ENCODE measurements at places on chromosomes 4 and X.

DNA sequence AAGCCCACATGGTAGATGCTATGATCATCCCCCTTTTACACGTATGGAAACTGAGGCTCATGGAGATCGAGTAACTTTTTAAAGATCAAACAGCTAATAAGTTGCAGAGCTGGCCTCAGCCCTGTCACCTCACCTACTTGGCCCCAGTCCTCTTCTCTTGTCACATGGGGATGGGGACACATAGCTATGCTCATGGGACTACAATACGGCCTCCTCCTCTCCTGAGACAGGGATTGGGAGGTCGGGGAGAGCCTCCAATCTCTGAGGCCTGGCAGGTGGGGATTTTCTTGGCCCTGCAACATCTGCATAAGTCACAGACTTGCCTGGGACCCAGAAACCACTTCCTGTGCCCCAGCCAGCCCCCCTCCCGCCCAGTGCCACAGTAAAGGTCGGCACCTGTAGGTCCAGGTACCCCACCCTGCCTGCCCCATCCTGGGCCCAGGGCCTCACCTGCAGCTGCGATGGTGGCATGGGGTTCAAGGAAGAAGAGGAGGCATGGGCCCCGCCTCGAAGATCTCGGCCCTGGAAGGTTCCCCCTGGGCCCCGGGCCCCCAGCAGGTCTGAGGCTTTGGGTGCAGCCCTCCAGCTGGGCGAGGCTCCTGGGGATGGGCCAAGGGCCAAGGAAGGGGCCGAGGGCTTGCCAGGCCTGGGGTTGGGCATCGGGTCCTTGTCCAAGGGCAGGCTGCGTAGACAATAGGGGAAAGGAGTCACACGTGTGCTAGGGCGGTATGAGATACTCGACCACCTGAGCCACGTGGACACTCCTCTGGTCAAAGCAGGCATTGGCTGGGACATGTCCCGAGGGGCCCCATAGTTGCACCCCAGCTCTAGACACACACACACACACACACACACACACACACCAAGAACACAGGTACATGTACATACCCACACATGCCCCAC, 6.4 kb downstream of the FOXP3 start:
- no peak for DNase-seq

- DNase-seq = no peak
These were observed 93.9 kb upstream of the C1QTNF7 start for GRCh38 chr4:15333692-15334633.

- DNase-seq = no peak
These were observed 71.3 kb upstream of the PDHA1 start for GRCh38 chrX:19272452-19272851.

DNA sequence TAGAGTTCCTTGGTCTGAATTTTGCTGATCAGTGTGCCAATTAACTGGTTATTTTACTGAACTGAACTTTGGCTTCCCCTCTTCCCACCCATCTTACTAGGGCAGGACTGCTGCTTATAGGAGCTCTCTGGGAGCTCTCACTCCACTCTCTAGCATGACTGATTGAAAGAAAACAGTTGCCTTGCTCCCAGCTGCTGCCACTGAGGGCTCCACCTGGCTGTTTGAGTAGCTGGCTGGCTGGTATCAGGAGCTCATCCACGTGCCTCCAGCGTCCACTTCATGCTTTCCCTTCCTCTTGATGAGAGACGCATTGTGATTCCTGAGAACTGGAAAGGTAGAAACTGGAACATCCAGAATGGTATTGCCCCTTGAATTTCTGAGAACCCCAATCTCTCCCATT, 73.0 kb upstream of the KLHL13 start:
- DNase-seq = no peak

GRCh38 chrX:15761564-15762191, 23.6 kb downstream of the CA5B start:
- DNase-seq = peak; percentile 39

DNA sequence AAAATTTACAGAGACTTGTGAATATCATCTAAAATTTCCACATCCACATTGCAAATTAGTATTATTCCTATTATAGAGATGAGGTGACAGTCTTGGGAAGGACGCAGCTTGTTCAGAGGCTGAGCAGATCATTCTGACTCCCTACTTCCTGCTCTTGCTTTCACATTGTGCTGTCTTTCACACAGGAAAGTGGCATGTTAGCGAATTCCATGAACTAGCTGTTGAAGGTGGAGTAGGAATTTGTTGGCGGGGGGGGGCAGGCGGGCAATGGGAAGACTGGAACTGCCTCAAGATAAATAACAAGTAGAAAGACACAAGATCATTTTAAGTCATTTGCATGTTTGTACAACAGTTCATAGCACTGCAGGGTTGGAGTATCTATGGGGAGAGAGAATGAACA, 2.3 kb downstream of the PF4V1 start:
- DNase-seq = no peak

- no peak for DNase-seq
These were observed 504.0 kb downstream of the MAGEE1 start for GRCh38 chrX:76931518-76931917.

- DNase-seq = peak; percentile 66
These were observed 2.7 kb upstream of the BMX start for GRCh38 chrX:15497865-15498264.

- DNase-seq = no peak
These were observed at the start of gene ANKRD37 for GRCh38 chr4:185396724-185397385. Gene ANKRD37 (plus strand): TSS chr4:185396841. CDS start chr4:185396924, 83 bp downstream.

GRCh38 chr4:113347245-113347644, 297.8 kb downstream of the ANK2 start:
- DNase-seq = no peak
